ENCODE measurements at places on chromosomes 7 and 10.

- no peak for DNase-seq
Observed at GRCh38 chr7:74084722-74085578, 1.3 kb downstream of the LIMK1 start.

GRCh38 chr7:106448992-106449859 lies 164.4 kb upstream of the NAMPT start:
- no peak for DNase-seq

DNA sequence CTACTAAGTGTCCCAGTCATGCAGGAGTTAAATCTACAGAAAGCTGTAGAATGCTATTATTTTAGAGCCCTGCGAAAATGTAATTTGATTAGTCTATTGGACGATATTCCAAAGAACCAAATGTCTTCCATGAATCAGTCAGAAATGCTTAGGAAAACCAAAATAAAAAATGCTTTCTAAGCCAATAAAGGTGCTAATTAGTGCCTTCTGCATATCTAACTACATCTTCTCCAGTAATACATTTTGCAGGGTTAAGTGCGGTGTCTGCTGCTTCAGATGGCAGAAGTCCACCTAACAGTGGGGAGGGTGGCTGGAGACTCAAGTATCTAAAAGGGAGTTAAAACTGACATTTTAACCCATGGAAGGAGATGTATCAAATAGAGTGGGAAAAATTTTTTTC lies 50.1 kb downstream of the ITPRID1 start:
- DNase-seq: no peak

DNA sequence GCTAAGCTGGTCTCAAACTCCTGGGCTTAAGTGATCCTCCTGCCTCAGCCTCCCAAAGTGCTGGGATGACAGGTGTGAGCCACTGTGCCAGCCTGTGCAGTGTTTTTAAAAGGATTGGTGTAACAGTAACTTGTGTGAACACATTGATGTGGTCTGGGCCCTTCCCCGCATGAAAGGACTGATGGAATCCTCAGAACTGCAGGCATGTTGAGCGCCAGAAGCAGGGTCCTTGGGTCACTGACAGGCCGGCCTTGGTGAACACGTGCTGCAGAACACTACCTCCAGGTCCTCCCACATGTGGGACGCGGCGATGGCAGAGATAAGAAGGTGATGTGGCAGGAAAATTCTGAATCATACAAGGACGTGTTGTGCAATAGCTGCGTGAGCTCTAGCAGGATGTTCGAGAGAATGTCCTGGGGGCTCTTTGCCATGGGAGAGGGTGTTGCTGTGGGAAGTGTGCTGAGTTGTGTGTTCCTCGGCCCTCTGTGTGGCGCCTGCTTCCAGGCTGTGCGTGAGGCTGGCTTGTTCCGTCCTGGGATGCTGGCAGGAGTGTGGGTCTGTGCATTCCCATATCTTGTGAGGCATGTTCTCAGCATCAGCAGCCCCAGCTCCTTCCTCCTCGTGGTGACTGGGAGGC lies 68.2 kb downstream of the DNAJB6 start:
- peak; percentile 64 for DNase-seq

DNA sequence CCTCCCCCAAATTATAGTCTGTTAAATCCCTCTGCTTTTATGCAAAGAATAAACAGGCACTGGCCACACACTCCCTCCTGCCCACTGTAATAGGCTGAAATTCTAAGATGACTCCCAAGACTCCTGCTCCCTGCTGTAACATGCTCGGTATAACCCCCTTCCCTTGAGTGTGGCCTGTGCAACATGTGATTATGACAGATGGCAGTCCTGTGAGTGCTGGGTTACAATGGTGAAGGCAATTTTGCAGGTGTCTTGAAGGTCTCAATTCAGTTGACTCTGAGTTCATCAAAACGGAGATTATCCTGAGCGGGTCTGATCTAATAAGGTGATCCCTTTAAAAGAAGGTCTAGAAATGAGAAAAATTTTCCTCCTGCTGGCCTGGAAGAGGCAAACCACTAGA lies 55.9 kb downstream of the CREB3L2 start:
- DNase-seq: no peak

- DNase-seq: peak; percentile 31
Observed at GRCh38 chr10:133124357-133125211, 35.4 kb upstream of the KNDC1 start.

- no peak for DNase-seq
Observed at GRCh38 chr7:124366118-124366517, 333.3 kb upstream of the TMEM229A start.

DNA sequence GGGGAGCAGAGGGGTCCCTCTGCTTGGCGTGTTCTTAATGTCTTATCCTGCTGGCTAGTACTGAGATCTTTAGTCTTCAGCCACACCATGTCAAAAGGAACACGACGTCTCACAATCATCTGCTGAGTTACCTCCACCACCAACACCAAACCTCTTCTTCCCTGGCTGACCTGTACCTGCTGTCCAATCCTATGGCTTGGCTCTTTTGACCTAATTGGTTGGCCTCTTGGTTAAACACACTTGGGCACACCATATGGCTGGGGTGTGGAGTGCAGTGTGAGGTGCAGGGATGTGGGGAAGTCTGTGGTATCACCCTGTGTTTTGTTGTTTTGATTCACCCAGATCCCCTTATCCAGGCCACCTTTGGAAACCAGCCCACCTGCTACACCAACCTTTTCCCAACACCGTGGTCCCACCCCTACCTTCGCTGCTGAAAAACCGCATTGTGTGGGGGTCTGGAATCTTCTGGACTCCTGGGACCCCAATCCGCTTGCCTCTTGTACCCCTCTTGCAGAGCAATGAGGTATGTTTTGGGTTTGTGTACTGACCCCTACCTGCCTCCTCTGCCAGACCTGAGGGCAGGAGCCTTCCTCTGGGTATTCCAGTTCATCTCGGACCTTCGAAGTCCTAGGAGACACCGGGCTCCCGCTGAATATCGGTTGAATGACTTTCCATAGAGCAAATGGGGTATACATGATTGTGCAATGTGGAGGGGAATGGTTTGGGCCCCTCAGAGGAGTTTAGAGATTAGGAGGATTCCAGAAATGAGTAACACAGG lies 2.8 kb upstream of the LBX1 start:
- DNase-seq: no peak

GRCh38 chr10:27710014-27710413 lies 35.6 kb downstream of the MKX start:
- DNase-seq: no peak

DNA sequence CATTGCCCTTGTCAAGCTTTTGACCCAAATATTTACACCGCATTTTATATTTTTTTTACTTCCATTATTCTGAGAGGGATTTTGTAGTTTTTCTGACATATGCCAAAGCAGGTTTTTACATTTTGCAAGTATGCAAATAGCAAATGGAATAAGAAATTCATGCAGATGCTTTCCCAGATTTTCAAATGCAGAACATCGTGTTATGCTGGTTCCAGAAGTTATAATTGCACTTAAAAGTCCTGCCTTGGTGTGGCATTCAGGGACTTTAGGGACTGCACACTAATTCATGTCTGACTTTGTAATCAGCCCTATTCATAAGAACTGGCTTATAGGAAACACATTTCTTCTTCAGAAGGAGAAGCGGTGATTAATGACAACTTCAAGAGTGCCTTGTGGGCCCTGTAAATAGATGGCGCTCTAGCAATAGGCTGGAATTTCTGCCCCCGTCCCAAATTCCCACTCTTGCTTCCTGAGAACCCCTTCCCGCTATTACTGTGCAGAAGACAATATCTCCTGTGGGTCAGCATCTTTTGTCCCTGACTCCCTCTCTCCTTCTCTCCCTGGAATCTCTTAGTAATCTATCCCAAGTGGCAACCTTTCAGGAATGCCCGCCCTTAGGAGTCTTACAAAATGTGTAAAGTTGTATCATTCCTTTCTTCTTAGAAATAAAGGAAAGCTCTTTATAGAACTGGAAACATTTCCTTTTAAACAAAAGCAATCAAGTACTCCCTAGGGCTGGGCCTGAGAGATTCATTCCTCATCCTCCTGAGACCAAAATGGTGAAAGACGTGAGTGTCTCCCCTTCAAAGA lies 264.0 kb downstream of the INHBA start:
- no peak for DNase-seq

GRCh38 chr10:98047009-98047741 lies 16.8 kb upstream of the CRTAC1 start:
- DNase-seq: peak; percentile 74

GRCh38 chr7:118745927-118746326 lies 521.4 kb downstream of the ANKRD7 start:
- no peak for DNase-seq

GRCh38 chr7:93165447-93165846 lies 17.3 kb upstream of the SAMD9L start:
- DNase-seq: no peak
